ENCODE measurements at places on chromosomes 7 and 10.

- no peak for DNase-seq
Measured at GRCh38 chr10:94102436-94102835, 108.7 kb downstream of the PLCE1 start.

DNA sequence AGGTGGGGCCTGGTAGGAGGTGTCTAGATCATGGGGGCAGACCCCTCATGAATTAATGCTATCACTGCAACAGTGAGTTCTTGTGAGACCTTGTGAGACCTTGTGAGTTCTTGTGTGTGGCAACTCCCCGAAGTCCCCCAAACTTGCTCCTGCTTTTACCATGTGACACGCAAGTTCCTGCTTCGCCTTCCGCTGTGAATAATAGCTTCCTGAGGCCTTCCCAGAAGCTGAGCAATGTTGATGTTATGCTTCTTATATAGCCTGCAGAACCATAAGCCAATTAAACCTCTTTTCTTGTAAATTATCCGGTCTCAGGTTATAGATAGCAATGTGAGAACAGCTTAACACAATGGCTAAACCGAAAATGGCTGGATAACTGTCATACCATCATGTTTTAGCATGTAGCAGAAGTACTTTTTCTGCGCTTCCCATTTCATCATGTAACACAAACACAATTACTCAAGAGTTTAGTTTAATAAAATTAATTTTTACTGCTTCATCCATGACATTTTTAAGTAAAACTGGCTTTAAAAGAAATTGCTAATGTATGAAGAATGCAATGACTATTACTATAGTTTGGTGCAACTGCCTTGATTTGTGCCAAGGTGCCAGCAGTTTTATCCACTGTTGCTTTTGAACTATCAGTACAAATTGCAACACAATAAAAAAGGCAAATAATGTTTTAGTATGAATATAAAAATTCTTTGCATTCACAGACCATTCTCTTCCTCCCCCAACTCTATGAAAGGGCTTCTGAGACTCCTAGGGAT, 87.7 kb upstream of the TMEM168 start:
- DNase-seq = no peak

- no peak for DNase-seq
Measured at GRCh38 chr10:49602380-49603023, 7.6 kb upstream of the SLC18A3 start.

- DNase-seq = no peak
Measured at GRCh38 chr7:150820578-150821198, 20.1 kb downstream of the TMEM176A start.

GRCh38 chr10:102764470-102765161, 20.9 kb downstream of the WBP1L start:
- DNase-seq = no peak

DNA sequence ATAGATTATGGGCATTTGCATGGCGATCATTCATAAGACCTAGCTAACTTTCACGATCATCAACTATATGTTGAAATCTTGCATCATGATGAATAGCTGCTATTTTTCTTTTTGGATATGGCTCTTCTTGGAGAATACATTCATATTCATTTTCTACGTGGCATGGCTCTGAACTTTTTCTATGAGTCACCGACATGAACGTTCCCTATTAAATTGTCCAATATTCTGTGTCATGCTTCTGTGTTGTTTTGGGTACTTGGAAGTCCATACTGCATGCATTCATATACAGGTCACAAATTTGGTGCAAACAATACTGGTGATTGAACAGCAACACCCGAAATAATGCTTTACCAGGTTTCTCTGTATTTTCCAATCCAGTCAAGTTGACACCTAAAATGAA, 37.9 kb upstream of the ANKRD1 start:
- DNase-seq = no peak

DNA sequence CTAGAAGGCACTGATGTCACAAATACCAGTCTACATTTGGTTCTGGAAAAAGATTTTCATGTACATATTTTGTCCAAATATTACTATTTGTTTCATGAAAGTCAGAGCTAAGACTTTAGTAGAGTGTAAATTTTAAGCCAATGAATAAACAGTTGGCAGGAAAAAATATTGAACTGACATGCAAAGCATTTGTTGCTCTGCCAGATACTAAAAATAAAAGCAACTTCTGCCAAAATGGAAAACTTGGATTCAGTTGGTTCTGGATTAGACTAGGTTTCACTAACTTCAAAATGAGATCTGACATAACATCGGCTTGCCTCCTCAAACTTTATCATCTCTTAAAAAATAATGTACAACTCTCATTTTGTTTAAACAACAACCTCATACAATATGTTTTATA, 34.9 kb downstream of the FAM204A start:
- no peak for DNase-seq

- no peak for DNase-seq
Measured at GRCh38 chr7:29080803-29081202, 65.5 kb downstream of the CPVL start.

DNA sequence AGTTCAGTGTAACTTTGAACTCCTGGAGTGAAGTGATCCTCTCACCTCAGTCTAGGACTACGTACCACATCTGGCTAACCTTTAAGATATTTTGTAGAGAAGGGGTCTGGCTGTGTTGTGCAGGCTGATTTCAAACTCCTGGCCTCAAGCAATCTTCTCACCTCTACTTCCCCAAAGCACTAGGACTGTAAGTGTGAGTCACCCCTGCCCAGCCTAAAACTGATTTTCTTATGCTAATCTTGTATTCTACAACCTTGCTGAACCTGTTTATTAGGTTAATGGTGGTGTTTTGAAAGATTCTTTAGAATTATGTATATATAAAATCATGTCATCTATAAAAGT, 58.0 kb downstream of the LCOR start:
- DNase-seq = no peak

GRCh38 chr10:44237364-44238049, 147.4 kb downstream of the CXCL12 start:
- DNase-seq = no peak

DNA sequence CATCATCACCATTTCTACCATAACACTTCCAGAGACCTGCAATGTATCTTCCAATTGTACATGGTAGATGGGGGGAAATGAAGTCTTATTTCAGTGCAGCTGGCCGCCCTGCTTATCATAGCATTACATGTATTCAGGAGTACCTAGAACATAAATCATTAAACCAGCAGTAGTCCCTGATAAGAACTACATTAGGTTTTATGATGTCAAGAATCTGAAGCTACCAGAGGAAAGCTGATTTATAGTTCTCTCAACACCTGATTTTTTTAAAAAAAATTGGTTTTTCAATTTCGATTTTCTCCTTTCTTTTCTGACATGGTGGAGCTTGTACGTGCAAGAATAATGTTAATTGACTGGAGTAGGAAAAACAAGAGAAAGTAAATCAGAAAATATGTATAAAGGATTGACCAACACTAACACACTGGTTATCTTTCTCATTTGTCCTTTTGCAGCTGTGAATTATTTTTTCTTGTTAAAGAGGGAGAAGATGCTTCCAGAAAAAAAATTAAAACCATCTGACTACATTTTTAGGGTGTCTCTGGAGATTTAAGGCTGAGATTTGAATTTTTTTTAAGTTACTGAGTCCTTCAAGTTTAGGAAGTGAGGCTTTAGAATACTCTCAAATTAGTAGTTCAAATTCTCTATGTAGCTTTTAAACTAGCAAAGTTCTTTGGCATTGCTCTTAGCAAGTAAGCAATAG, 59.1 kb downstream of the CSTF2T start:
- DNase-seq = no peak

DNA sequence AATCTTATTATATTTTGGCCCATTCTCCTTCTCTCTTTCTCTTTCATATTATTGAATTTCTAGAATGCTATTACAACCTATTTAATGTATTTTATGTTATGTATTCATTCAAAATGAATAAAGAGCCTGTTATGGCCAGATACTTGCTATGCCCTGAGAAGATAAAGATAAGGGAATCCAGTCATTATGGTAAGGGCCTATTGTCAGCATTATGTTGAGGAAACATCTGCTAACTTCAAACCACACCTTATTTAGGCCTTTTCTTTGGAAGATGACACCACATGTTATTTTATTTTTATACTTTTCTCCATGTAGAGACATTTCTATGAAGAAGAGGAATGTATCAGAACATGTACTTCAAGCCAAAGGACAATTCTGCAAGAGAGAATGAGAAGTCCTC, 60.5 kb upstream of the MPP7 start:
- DNase-seq = no peak

DNA sequence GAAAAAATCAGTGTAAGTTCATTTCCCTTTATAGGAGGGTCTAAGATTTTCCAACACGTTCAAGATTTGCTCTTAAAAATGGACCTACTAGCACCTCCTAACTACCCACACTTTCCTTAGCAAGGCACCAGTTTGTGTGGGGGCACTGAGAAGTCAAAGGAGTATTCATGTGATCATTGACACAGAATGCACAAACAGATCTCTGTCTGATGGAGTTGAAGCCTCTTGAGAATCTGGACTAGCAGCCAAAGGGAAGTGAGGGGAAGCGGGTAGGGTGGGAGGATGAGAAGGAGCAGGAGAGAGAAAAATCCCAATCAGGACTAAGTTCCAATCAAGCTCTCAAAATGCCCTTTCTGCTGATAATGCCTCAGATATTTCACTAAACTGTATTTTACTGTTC, 4.1 kb downstream of the MMS19 start:
- DNase-seq = no peak

DNA sequence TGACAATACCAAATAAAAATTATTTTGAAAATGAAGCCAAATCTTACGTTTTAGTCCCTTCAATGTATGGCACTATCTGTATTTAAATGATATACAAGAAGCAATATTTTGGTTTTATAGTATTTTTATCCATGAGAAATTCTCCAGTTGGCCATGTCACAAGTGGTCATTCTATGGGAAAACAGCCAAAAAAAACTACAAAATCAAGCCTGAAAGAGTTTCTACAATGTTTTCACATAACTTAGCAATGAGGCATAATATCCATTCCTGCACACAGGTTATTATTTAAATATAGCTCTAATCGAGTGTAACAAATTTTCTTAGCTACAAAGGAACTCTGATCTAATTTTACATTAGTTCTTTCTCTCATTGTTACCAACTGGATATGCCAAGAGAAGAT, 5.4 kb downstream of the RAB11FIP2 start:
- DNase-seq = no peak

All from naive thymus-derived CD8-positive, alpha-beta T cell (primary cell).